Fibroblast of skin of back (primary cell): ENCODE measurements at places on chromosomes 5 and 9.
A peak's percentile ranks its signal among the peaks of the same experiment; 100 is the strongest.

- no peak for DNase-seq
These were observed 25.7 kb upstream of the KCNV2 start for GRCh38 chr9:2691626-2692025.

DNA sequence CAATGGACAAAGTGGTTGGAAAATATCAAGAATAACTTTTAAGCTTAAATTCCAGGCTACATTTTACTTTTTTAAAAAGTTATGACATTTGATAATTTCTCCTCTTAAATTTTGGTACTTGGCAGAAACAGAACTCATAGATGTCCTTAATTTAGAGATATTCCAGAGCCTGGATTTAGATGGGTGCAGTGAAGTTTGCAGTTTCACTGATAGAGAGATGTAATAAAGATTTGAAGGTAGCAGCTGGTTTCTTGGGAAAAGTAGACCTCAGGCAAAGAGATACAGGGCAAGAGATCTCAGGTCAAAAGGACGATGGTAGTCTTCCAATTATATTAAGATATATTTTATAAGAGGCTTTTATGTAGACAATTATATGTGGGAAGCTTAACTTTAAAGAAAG lies 134.6 kb downstream of the ISL1 start:
- no peak for DNase-seq

DNA sequence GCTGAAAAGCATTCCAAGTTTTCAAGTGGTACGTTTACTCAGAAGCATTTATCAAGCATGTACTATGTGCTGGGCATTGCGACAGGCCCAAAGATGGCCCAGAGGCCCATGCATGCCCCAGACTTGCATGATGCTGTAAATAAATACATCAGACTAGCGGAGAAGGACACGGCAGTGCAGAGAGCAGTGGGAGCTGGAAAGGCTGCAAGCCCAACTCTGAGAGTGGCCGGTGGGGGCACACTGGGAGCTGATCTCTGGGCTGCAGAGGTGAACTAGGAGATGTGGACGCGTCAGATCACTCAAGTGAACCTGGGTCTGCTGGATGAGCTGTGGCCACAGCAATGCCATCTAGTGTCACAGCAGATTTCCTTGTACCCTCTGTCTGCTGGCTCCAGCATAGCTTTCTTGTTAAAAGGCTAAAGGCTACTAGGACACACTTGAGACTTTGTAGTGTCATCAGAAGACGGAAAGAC lies 246.9 kb downstream of the FANCC start:
- no peak for DNase-seq

DNA sequence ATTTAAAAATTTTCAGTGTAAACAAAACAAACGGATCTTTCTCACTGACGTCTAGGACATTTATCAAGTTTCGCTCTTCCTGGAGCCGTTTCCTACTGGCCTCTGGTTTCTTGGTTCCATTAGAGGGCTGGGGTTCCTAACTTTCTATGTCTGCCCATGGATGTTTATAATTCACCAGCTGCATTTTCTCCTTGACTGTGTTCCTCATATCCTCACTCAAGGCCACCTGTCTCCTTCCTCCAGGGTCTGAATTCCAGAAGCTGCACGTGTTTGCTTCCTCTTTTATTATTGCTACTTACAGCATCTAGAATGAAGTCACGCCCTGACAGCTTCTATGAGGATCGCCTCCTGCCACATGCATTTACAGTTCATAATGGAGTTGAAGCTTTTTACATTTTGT lies 74.1 kb upstream of the BASP1 start:
- no peak for DNase-seq

DNA sequence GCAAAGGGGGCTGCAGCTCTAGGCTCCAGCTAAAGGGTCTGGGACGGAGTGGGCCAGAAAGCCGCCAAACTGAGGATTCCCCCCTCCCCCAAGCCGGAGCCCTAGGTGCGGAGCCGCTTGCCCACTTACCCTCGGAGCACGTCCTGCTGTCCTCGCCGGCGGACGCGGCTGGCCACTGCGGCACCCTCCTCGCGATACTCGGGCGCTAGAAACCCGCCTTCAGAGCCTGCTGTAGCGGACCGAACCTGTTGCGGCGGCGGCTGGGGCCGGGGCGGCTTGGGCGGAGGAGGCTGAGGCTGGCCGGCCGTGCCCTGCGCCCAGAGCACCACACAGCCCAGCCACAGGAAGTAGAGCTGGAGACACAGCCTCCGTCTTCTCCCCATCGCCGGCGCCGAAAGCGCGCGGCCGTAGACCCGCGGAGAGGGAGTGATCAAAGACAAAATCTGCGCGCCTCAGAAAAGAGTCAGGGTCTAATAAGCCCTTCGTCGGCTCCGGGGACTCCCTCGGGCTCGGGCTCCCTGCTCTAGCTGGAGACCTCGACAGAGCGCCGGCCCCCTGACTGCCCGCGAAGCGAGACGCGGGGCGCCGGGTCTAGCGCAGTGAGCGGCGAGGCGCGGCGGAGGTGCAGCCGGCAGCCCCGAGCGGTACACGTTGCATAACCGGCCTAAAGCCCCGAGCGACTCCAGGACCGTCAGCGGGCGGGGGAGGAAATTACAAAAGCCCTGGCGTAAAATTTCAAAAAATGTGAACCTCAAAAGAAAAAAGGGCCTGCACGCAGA lies 635 bp downstream of the FBN2 start:
- peak; percentile 59 for DNase-seq

GRCh38 chr9:36165826-36166167 lies 3.4 kb upstream of the CCIN start:
- DNase-seq: peak; percentile 77

DNA sequence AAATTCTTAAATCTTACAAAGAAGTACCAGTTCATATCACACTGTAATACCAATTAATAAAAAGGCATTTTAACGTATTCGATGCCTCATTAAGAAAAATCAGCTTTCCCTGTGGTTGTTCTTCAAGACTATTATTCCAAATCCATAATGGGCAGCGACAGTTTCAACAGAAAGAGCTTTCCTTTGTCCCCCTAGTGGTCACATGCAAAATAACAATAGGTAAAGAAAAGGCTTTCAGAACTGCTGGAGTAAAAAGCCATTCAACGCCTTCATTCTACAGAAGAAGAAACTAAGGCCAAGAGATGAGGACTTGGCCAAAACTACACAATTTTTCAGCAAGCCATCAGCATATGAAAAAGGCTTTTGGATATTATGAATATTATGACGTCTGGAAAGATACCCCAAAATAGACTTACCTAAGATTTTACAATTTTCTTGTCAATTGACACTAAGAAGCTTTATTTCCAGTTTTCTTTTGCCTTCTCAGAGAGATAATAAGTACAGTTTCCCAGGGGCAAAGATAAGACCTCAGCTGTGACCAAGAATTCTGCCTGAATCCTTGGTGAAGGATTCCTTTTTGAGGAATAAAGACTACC lies 6.7 kb upstream of the CDH6 start:
- DNase-seq: peak; percentile 59

DNA sequence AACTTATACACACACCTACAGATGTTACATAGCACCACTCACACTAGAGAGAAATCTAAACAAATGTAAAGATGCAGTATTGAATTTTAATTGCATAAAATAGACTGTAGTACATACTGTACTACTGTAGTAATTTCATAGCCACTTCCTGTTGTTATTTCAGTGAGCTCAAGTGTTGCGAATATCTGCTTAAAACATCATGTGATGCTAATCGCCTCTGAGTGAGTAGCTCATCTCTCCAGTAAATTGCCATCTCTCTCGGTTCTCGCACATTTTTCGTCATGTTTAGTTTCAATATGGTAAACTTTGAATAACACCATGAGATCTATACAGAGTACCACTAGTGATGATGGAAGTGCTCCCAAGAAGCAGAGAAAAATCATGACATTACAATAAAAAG lies 22.0 kb upstream of the ARHGEF28 start:
- no peak for DNase-seq

GRCh38 chr9:76827296-76828080 lies 63.2 kb downstream of the PCA3 start:
- no peak for DNase-seq

- DNase-seq: no peak
These were observed 44.8 kb upstream of the IER5L start for GRCh38 chr9:129222819-129223218.

- no peak for DNase-seq
These were observed 46.8 kb upstream of the CD180 start for GRCh38 chr5:67243349-67243748.

DNA sequence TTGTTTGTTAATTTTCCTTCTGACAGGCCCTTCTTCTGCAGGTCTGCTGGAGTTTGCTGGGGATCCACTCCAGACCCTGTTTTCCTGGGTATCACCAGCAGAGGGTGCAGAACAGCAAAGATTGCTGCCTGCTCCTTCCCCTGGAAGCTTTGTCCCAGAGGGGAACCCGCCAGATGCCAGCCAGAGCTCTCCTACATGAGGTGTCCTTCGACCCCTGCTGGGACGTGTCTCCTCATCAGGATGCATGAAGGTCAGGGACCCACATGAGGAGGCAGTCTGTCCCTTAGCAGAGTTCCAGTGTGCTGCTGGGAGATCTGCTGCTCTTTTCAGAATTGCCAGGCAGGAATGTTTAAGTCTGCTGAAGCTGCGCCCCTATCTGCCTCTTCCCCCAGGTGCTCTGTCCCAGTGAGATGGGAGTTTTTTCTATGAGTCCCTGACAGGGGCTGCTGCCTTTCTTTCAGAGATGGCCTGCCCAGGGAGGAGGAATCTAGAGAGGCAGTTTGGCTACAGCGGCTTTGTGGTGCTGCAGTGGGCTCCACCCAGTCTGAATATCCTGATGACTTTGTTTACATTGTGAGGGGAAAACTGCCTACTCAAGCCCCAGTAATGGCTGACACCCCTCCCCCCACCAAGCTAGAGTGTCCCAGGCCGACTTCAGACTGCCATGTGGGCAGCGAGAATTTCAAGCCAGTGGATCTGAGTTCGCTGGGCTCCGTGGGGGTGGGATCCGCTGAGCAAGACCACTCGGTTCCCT lies 772.0 kb upstream of the FAM174A start:
- DNase-seq: no peak

DNA sequence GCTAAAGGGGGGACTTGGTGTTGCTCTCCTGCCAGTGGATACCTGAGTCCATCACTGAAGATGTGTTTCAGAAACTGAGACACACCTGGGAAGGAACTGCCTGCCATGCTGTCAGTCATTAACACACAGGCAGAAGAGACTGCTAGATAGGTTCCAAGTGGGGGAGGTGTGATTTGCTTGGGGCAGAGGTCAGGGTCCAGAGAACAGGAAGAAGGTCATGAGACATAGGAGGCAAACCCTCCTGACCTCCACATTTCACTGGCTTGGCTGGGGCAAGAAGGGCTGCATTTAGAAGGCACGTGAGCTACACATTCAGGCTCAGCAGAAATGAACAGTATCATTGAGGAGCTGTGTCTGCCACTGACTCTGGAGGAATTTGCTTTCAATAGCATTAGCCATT lies 215.8 kb downstream of the HSPA4 start:
- no peak for DNase-seq

- peak; percentile 34 for DNase-seq
These were observed 179.2 kb downstream of the FBN2 start for GRCh38 chr5:128358826-128359225.

- no peak for DNase-seq
These were observed 13.8 kb downstream of the FOXE1 start for GRCh38 chr9:97866848-97867247.

- DNase-seq: no peak
These were observed 622.1 kb downstream of the PSAT1 start for GRCh38 chr9:78918976-78919375.

DNA sequence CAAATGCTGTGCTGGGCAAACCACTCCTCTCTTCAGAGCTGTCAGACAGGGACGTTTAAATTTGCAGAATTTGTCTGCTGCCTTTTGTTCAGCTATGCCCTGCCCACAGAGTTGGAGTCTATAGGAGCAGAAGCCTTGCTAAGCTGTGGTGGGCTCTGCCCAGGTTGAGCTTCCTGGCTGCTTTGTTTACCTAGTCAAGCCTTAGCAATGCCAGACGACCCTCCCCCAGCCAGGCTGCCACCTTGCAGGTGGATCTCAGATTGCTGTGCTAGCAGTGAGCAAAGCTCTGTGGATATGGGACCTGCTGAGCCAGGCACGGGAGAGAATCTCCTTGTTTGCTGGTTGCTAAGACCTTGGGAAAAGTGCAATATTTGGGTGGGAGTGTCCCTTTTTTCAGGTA lies 314.9 kb downstream of the NNT start:
- DNase-seq: no peak

GRCh38 chr5:32454821-32455220 lies 10.3 kb upstream of the ZFR start:
- DNase-seq: no peak

GRCh38 chr5:143008809-143009521 lies 238.8 kb downstream of the ARHGAP26 start:
- DNase-seq: peak; percentile 51

DNA sequence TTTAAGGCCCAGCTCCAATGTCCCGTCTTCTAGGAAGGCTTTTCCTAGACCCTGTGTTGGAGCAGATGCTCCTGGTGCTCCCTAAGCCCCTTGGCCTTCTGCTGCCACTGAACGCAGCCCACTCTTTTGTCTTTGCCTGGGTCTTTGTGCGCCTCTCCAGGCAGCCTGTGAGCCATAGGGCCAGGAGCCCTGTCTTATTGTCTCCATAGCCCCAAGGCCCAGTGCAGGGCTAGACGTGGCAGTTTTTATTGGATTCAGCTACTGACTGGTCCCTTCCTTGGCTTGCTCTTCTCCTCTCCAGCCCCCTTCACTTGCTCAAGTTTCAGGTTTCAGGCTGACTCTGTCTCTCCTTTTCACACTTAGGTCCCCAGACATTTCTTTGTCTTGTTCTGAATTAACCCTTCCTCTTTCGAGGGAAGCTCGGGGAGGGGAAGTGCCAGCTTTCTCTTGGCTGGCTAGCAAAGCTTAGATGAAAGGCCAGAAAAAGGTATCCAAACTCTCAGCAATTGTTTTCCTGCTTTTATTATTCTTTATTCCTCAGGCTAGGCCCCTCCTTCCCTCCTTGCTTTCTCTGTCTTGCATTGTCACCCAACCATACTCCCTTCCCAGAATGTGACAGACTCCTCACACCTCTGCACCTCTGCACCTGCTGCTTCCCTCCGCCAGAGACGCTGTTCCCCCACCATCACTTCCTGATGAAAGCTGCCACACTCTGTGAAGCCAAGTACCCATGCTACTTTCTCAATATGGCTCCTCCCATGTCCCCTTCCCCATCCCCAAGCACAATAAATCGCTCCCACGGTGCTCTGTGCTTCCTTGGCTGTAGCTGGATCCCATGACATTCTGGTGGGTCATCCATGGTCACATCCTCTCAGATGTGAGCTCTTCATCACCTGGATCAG lies 101.6 kb upstream of the CPEB4 start:
- no peak for DNase-seq

DNA sequence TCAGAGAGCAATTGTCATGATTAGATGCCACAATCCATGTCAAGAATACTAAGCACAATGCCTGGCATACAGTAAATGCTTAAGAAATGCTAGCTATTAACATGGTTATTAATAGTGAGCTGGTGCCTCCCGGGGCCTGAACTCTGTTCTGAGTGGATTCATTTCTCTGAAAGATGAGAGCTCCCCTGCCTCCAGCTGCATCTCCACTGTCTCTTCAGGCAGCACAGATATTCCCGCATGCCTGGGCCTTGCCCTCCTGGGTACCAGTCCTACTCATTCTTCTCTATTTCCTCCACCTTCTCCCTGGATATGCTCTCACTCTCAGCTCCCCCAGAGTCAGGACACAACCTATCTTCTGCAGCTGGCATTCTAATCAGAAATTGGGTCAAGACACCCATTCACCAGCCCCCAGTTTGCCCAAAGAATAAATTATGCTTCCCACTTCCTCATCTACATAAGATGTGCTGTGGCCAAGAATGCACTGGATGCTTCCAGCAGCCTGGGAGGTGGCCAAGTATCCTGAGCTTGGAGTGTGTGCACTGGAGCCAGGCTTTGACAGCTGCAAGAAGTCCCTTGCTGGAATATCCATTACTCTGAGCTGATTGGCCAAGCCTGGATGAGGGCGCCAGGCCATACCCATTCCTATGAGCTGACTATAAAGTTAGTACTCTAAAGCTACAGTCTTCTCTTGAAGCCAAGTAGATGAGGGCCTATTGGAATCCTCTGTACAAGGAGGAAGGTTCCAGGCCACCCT lies 669.0 kb downstream of the ACTL7B start:
- peak; percentile 67 for DNase-seq
